ENCODE measurements at places on chromosomes 7 and 10.

DNA sequence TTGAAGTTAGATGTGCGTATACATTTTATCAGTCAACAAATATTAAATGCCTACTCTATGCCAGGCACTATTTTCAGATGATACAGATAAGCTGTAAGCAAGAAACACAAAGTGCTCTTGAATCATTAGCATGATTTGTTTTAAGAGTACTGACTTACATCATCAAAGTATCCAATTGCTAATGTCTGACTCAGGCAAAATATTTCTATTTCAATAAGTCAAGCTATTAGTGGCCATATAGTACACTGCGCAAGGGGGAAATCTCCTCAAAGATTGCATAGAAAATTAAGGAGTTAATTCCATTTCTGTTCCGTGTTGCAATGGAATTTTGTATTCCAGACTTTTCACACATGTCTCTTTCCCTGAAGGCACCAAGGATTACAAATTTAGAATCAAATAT lies 46.1 kb upstream of the DNAJC1 start:
- no peak for DNase-seq

- no peak for DNase-seq
Observed at GRCh38 chr10:124711145-124711544, 33.0 kb downstream of the FAM53B start.

GRCh38 chr7:2984091-2984490 lies 59.6 kb downstream of the CARD11 start:
- DNase-seq = no peak

GRCh38 chr10:64306729-64307327 lies 785.6 kb downstream of the REEP3 start:
- no peak for DNase-seq

GRCh38 chr7:4762121-4763055 lies 13.0 kb upstream of the AP5Z1 start:
- no peak for DNase-seq

DNA sequence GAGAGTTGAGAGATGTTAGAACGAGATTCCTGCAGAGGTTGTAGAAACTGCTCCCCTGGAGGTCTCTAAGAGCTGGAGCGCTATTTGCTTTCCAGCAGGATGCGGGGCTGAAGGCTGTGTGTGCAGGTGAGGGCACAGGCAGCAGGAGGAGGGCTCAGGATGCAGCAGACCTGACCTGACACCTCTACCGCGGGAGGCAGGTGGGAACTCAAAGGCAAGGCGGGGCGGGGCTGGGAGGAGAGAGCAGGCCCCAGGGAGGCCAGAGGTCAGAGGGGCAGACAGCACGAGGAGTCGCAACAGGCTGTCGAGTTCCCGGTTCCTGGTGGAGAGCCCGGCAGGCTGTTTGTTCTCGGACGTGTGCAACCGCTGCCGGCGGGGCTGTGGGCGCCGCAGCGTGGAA lies 7.9 kb upstream of the CRTAC1 start:
- DNase-seq = no peak

GRCh38 chr7:1769286-1770200 lies 99.5 kb downstream of the ELFN1 start:
- no peak for DNase-seq
